NCI-H1436 treated with DMSO at 0.1 percent for 48 hours (cell line): ENCODE measurements at places on chromosomes 7 and 10.

GRCh38 chr10:22658745-22659410, 55.5 kb downstream of the PIP4K2A start:
- DNase-seq: no peak

- DNase-seq: no peak
Observed at GRCh38 chr10:69814251-69814650, 12.5 kb downstream of the COL13A1 start.

DNA sequence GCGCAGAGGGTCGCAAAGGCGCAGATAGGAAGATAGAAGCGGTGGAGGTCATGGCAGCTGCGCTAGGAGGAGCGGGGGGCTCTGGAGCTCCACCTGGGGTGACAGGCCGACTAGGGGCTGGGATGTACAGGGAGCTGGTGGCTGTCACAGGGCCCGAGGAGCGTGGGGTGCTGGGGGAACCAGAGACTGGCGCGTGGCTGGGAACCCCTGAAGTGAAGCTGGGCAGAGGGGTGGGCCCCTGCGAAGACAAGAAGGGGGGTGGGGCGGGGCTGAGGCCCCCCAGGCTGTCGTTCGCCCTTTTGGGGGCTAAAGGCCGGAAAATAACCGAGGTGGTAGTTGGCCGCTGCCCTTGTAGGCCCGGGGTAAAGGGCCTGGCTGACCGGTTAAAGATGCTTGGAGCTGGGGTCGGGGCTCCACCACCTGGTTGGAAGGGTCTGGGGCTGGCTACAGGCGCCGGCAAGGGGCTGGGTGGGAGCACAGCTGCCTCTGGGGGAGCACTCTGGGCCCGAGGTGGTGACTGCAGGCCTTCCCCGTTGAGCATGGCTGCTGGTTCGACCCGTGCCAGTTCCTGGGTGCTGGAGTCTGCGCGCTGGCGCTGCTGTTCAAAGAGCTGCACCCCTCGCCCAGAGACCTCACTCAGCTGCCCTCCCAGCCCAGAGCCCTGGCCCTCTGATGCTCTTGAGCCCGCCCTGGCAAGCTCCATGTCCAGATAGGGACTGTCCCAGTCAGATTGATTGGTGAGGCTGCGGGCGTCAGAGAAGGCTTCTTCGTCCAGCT, 6.8 kb upstream of the MYOZ1 start:
- DNase-seq: no peak

- DNase-seq: no peak
Observed at GRCh38 chr7:132029369-132030085, 473.1 kb upstream of the PODXL start.

DNA sequence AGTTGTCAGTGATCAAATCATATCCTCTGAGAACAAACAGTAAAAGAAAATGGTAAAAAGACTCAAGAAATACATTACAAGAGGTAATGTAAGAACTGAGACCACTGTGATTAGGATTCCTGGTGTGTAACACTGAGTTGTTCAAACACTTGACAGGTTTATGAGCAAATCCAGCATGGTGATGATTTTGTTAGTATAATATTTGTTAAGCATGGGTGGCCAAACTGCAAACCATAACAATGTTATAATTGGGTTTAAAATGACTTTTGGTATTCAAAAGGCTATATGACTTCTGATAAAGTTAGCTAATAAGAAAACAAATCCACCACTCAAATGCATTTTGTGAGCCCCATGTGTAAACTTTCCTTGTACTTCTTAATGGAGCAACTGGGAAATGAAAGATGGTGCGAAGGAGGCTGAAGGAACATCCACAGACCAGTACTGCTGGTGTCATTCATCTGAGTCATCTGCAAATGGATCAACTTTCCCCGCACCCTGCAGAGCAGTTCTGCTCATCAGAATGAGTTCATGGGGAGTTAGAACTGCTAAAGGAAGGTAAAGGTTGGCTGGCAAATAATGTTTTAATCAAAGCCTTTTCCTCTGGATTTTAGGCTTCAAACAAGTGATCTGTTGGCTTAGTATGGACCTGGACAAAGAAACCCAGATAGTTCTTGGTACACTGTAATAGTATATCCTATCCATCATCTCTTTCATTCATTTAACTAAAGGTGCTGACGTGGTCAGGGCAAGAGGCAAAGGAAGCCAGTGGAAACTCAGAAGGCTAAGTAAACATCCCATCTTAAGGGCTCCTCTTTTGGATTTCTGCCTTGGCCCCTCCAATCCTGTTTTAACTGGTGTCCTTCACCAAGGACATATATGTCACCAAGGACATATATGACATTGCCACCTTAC, 45.0 kb downstream of the AFAP1L2 start:
- DNase-seq: no peak

DNA sequence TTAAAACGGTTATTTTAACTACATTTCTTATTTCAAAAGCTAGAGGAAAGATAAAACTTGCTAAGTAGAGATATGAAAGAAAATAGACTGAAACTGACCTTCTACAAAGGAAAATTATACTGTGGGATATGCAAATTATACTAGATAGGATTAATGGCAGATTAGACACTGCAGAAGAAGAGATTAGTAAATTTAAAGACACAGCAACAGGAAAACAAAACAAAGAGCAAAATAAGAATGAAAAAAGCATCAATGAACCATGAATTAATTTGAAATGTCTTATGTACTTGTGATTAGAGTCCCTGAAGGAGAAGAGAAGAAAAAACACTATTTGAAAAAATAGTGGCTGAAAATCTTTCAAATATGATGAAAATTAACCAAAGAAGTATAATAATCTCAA, 52.3 kb downstream of the RNF32 start:
- no peak for DNase-seq

DNA sequence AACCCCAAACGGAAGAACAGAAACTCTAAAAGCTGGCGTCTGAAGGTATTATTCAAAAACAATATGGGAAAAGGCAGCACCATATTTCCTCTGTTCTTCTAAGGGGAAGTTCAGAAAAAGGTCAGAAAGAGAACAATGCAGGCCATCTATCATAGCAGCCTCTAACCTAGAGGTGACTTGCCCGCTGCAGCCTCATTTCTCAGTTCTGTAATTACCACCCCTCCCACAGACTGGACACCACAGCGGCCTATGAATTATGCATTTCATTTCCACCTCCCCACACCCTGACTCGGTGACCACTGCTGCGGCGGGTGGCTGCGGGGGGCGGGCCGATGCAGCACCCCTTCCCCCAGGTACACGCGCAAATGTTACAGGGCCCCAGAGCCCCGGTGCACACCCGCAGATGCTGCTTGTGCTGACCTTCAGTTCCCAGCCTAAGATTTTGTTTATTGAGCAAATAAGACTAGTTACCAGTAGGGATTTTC, 125.5 kb downstream of the CLEC2L start:
- no peak for DNase-seq

- DNase-seq: no peak
Observed at GRCh38 chr10:97724341-97724941, 10.9 kb downstream of the MARVELD1 start.

DNA sequence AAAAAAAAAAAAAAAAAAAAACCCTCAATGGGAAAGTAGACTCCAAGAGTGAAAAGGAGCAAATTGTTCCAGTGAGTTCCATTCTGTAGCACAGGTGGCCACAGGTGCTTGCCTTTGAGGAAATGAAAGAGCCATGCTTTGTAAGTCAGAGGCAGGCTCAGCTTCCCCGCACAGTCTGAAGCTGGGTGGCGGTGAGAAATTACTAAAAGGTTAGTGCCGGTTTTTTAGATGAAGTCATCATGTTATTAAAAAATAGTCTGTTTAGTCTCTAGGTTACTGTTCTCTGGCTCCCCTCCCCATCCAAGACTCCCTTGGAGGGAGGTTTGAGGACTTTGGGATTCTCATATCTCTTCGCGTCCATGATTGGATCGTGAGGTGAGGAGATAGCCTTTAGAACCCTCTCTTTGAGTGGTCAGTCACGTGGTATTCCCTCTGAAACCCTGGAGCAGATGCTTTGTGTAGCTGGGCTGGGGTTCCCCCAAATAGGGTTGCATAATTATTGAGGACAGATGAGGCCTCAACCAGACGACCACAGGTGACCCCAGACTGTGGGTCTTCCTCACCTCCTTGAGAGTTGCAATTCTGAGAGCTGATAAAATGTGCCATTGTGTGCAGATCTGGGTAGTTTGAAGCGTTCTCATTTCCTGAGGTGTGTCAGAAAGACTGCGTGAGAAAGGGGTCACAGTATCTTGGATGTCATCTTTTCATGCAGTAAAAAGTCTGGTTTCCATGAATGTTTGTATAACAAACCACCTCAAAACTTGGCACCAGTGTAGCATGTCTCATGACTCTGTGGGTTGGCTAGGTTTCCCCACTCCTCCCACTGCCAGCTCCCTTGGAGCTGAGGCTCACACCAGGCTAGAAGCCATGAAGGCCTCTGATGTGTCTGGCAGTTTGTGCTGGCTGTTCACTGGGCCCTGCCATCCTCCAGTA, 27.1 kb downstream of the OGDH start:
- DNase-seq: no peak

DNA sequence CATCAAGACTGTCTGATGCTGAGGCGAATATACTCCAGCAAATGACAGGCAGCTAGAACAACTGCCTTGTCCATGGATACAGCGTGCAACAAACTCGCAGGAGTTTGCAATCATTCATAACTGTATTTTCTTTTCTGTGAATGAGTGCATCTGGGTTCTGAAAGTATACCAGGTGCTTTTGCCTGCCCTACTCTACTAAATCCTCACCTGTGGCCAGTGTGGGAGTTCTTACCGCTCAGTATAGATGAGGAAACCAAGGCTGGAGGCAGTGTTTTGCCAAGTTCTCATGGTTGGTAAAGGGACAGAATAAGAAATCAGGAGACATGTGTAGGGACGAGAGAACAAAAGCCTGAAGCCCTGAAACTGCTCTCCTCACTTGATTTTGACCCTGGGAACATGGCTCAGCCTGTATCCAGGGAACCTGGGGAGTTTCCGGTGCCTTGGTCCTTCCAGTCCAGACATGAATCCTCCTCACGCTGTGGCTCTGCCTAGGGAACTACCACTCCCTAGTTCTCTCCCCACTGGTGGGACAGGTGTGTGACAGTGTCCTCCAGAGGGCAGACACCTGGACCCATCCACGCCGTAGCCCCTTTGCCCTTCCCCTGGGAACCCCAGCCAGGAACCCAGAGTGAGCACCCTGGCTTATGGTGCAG, 142.0 kb downstream of the CDH23 start:
- DNase-seq: no peak

DNA sequence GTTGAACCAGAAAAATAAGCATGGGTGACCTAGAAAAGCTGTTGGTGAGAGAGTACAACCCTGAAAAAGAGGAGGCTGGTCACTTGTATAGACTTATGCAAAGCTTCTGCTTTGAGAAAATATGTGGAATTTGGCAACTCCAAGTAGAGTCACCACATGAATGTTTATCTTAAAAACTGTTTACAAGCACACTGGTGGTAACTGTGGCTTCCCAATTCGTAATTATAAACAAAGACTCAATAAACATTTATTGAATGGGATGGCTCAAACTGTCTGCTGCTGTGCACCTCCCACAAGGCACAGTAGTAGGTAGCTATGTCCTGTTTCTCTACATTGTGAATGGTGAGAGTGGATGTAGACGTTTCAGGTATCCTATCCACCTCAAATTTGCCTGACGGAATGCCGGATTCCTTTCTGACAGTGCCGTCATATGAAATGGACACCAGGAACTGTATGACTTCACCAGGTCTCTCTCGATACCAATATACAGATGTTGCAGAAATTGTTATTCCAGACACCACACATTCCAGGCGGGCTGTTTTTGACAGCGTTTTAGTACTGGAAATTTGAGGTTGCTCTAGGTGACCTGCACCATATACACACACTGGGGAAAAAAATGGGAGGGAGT, 43.4 kb upstream of the TARP start:
- DNase-seq: no peak

GRCh38 chr10:88234297-88234696, 348.8 kb downstream of the RNLS start:
- DNase-seq: no peak

- DNase-seq: no peak
Observed at GRCh38 chr7:150507947-150508602, 6.6 kb upstream of the GIMAP7 start.

GRCh38 chr7:134599371-134599770, 47.3 kb upstream of the BPGM start:
- no peak for DNase-seq

DNA sequence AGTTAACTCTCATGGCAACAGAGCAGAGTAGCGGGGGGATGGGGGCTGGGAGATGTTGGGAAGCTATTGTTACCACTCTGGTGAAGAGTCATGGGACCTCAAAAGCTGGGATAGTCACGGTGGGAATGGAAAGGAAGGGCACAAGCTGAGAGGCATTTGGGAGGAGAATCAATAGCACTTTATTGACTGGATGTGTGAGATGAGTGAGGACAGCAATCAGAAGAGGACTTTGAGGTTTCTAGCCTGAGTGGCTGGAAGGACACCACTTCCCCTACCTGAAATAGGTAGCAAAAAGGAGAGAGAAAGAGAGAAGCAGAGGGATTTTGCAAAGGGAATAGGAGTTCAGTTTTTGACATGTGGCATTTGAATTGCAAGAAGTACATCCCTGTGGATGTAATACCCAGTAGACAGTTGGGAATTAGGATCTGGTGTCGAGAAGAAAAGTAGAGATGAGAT, 27.2 kb downstream of the SCD start:
- no peak for DNase-seq

GRCh38 chr10:1551636-1552338, 185.5 kb downstream of the ADARB2 start:
- DNase-seq: no peak

GRCh38 chr7:50588937-50589336, 23.7 kb upstream of the DDC start:
- no peak for DNase-seq

- no peak for DNase-seq
Observed at GRCh38 chr10:92972886-92973285, 87.7 kb upstream of the CYP26C1 start.

DNA sequence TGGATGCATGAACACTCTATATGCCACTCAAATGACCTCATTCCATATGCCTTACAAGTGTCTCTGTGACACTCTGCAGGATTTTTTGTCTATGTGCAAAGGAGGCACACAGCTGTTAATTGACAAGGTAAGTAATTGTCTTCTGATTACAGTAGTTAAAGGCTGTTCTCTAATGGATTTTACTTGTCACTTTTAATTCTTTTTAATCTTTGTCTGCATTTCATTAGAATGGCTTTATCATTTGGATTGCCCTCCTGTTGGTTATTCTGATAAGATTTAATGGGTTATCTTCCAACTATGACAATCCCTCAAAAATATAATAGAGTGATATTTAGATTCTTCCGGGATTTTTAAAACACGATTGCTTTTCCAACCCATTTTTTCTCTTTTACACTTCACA, 290.0 kb upstream of the TEX47 start:
- DNase-seq: no peak

GRCh38 chr10:131554821-131555220, 243.3 kb upstream of the TCERG1L start:
- DNase-seq: no peak

GRCh38 chr7:21914671-21915070, 31.0 kb downstream of the CDCA7L start:
- no peak for DNase-seq
